ENCODE measurements at places on chromosomes 4 and X. TPM values are rescaled to one million over a fixed set of nuclear protein-coding genes. Genes with fewer than 3 reads are reported as not detected.

DNA sequence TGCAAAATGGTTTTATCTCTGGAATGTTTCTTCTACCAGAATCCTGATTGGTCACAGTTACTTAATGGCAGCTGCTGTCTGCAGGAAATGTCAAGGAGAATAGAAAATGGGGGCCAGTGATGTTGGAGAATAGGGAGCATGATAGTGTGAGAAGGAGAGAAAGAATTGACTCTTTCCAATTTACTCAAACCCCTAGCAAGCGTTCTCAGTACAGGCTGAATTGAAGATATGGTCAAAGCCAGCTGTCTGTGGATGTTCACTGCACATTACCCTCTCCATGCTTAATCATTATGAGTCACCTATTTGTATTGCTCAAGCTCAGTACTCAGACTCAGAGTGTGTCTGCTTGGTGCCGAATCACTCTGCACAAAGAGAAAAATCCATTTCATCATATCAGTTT is 57.8 kb upstream of the FAM47B start:
- no peak for DNase-seq

The CT45A2 gene
- polyA plus RNA-seq: not detected

- DNase-seq: no peak
Observed at GRCh38 chr4:105934386-105934785, 39.1 kb downstream of the NPNT start.

DNA sequence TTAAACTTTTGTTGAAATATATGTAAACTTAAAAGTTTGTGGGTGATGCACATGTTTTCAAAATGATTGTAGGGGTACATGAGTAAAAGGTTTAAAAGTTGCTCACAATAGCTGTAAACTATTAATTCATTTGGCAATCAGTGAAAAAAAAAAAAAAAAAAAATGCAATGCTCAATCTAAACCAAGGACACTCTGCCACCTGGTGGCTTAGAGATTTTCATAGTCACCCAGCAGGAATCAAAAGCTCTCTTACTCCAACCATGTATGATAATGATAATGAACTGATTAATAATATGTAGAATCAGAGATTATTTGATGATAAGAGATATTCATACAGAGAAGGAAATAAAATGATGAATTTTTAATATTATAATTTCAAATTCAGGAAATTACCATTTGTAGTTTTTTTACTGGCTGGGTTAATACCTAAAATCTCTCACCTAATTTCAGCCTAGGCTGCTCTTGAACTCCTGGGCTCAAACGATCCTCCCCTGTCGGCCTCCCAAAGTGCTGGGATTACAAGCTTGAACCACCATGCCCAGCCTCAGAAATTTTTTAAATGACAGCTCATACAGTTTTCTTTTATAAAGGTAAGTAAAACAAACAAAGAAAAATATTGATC is 46.9 kb upstream of the SLC25A4 start:
- DNase-seq: no peak

DNA sequence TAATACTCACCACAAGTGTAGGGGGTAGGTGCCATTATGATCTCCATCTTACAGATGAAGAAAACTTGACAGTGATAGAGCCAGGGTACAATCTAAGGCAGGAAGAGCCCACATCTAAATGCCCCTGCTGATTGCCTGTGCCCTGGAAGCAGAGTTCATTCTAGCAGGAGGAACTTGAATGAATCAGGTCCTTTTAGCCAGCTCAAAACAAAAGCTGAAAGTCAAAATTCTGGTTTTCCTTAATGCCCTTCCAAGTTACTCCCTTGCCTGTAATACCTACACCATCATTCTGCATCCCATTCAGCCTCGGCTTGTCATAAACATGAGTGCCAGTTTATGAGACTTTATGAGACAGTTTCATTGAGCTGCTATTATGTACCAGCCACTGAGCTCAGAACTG is 89.6 kb downstream of the SCD5 start:
- no peak for DNase-seq

- DNase-seq: no peak
Observed at GRCh38 chr4:108224611-108225053, 55.9 kb upstream of the LEF1 start.

Measured in right renal cortex interstitium (tissue), 3 donors.